ENCODE measurements at places on chromosomes 16 and 17.

- no peak for DNase-seq
These were observed 118.5 kb upstream of the ZNF267 start for GRCh38 chr16:31754998-31755615.

DNA sequence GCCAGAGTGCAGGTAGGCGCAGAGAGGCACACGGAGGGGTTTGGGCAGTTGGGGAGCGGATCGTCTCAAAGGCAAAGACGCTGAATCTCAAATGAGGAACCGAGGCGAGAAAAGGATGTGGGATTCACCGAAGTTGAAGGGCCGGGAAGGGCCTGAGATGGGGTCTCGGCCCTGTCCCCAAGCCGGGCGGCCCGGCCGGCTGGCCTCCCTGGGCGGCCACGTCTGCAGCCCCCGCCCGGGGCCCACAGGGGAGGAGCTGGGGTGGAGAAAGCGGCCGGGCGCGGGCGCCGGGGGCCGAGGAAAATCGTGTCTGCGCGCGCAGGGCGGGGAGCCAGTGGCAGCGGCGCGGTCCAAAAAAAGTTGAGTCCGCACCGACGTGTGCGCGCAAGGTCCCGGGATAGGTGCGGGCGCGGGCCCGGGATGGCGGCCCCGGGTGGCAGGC, 458 bp downstream of the SLC12A4 start:
- peak; percentile 32 for DNase-seq

- peak; percentile 75 for DNase-seq
These were observed 24.9 kb downstream of the ACTG1 start for GRCh38 chr17:81487487-81488275.

GRCh38 chr17:79809530-79810129, 12.8 kb upstream of the CBX8 start:
- DNase-seq = no peak

- no peak for DNase-seq
These were observed 5.1 kb downstream of the PRSS22 start for GRCh38 chr16:2852731-2853507.

- no peak for DNase-seq
These were observed 287.6 kb upstream of the GOT2 start for GRCh38 chr16:59021751-59022150.

DNA sequence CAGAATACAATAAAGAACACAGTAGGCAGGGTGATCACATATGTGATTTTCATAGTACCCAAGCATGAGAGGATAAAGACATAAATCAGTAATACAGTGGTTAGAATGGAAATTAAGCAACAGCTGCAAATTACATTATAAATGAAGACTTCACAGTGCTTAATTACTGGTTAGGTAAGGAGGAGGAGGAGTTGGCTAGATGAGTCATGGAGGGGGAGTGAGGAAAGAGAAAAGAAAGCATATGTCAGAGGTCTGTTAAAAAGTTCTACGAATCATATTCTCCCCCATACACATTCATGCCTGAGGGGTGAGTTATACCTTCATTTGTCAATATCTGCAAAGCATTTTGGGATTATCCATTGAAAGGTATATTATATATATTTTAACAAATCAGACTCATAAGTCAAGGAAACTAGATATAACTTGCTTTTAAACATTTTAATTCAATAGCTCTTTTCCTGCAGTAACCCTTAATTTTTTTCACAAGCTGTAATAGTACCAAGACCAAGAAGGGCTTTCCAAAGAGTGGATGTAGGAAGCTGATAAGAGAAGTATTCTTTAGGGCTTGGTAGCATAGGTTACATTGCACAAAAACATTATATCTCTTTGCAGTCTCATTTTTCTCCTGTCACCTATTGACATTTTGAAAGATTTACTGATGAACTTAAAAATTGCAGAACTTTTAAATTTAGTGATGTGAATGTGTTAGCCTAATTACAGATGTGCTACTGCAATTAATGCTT, 99.3 kb downstream of the STXBP4 start:
- DNase-seq = no peak

DNA sequence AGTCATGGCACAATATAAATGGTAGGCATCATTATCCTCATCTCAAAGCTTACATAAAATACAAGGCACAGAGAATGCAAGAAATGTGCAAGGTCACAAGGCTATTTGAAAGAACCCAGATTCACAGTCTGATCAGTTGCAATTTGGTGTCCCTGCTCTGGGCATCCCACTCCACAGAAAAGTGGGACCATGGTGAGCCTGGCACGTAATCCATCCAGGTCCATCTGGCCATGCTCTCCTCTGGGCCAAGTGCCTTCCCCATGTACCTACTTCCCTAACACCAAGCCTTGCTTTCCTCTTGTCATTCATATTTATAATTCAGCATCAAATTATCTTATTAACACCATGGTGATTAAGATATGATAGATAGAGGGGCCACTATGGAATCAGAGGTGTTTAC, 390.0 kb downstream of the CDH11 start:
- no peak for DNase-seq

DNA sequence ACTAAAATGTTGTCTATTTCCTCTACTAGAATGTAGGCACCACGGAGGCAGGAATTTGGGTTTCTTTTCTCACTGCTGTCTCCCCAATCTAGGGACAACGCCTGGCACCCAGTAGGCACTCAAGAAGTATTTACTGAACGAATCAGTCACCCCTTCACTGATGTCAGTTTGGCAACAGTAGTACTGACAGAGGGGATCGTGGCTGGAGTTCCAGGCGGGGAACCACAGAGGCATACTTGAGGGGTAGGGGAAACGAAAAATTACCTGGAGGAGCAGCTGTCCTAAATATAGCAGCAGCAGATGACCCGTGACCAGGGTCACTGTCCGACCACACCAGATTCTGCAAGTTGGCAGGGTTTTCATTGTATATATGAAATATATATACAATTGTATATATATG, 33.3 kb downstream of the TRIM25 start:
- DNase-seq = no peak

DNA sequence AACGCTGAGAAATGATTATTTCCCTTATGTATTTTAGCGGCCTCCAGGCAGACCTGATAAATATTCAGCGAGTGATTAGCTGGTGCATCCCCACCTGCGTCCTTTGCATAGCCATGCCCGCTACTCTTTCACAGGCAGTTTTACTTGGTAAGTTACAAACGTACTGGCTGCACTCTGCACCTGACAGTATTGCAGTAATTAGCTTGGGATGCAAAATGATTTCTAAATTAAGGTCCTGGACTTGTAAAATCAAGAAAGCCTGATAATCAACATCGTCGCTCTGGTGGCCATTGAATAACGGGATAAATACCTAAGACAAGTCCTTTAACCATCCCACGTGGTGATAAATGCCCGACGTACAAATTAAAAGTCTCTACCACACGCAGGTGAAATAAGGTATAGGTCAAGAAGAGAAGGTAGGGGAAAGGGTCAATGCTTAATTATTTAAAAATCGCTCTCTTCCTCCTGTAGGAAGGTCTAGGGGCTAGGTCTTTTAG, 998 bp upstream of the PRKCA start:
- no peak for DNase-seq

DNA sequence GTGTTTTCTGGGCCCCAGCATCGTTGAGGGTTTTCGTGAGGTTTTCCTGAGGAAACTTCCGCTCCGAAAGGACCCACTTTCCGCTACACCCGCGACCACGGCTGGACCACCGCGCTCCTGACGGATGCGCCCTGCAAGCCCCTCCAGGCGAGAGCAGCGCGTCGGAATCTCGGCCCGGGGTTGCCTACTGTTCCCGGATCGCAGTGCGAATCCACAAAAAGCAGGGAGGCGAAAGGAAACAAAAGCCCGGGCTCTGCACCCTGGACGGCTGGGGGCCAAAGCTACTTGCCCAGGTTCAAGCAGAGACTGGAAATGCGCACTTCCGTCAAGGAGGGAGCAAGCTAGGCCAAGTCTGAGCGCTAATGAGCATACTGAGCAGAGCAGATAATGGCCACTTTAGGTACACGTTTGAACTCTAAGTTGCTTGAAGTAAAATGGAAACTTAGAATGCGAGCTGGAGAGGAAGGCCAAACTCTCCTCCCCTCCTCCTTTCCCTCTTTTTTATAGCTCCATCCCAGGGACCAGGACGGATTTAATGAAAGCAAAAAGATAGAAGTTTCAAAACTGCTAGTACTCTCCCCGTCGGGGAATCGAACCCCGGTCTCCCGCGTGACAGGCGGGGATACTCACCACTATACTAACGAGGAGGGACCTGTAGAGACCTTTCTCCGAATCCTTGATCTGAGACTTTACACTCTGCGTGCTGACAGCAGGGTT, 11.4 kb upstream of the AURKB start:
- peak; percentile 96 for DNase-seq

GRCh38 chr16:20910781-20911321, 10.3 kb downstream of the LYRM1 start:
- no peak for DNase-seq

GRCh38 chr16:57628008-57628781, at the start of gene ADGRG1:
TSS of gene ADGRG1 (plus strand) at chr16:57628630. CDS start at chr16:57650288, 21,658 bp downstream.
- DNase-seq = peak; percentile 69

DNA sequence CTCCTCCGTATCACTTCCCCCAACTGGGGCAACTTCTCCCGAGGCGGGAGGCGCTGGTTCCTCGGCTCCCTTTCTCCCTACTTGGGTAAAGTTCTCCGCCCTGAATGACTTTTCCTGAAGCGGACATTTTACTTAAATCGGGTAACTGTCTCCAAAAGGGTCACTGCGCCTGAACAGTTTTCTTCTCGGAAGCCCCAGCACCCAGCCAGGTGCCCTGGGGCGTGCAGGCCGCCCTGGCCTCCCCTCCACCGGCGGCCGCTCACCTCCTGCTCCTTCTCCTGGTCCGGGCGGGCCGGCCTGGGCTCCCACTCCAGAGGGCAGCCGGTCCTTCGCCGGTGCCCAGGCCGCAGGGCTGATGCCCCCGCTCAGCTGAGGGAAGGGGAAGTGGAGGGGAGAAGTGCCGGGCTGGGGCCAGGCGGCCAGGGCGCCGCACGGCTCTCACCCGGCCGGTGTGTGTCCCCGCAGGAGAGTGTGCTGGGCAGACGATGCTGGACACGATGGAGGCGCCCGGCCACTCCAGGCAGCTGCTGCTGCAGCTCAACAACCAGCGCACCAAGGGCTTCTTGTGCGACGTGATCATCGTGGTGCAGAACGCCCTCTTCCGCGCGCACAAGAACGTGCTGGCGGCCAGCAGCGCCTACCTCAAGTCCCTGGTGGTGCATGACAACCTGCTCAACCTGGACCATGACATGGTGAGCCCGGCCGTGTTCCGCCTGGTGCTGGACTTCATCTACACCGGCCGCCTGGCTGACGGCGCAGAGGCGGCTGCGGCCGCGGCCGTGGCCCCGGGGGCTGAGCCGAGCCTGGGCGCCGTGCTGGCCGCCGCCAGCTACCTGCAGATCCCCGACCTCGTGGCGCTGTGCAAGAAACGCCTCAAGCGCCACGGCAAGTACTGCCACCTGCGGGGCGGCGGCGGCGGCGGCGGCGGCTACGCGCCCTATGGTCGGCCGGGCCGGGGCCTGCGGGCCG, 1.6 kb downstream of the HIC1 start:
- no peak for DNase-seq

GRCh38 chr16:21103941-21104860, 46.4 kb downstream of the DNAH3 start:
- DNase-seq = no peak

GRCh38 chr17:82232322-82232820, 3.5 kb downstream of the SLC16A3 start:
- no peak for DNase-seq
